ENCODE measurements at places on chromosomes 7 and 10. TPM values are rescaled to one million over a fixed set of nuclear protein-coding genes. Genes with fewer than 3 reads are reported as not detected.

Gene FGFBP3
- total RNA-seq = 0.08 TPM

Gene DENND11
- total RNA-seq = 7.6 TPM

Gene CCZ1
- 63.3 TPM for total RNA-seq

Gene BZW2
- 103 TPM for total RNA-seq

Gene HOXA10
- total RNA-seq = 1.1 TPM

Gene CNPY1
- not detected for total RNA-seq

Gene SGCE
- total RNA-seq = 31.5 TPM

Gene RASA4B
- 0.62 TPM for total RNA-seq

Gene UBN2
- 1.7 TPM for total RNA-seq

Gene ACBD7
- not detected for total RNA-seq

Gene PI4K2A
- 60.5 TPM for total RNA-seq

Gene IFRD1
- 34.3 TPM for total RNA-seq

Gene PDGFA
- total RNA-seq = 43.2 TPM

Gene SLC18A2
- total RNA-seq = not detected

Gene FEZF1
- not detected for total RNA-seq

Gene MTURN
- total RNA-seq = 14.1 TPM

Gene PRKCQ
- 14.4 TPM for total RNA-seq

Gene ADK
- 80.8 TPM for total RNA-seq

Gene SLC16A12
- not detected for total RNA-seq

Gene SLC39A12
- not detected for total RNA-seq

Gene CAMK2B
- total RNA-seq = 0.04 TPM

Gene SMIM30
- total RNA-seq = 62.9 TPM

Gene TMEM130
- not detected for total RNA-seq

Gene NOD1
- total RNA-seq = 5.5 TPM

Gene LRRN3
- 0.16 TPM for total RNA-seq

Gene HMX3
- not detected for total RNA-seq

Gene ERVW-1
- total RNA-seq = not detected

Gene ZNF804B
- not detected for total RNA-seq

Gene MRLN
- total RNA-seq = not detected

Gene SSC4D
- 0.87 TPM for total RNA-seq

Gene PIK3CG
- not detected for total RNA-seq

Gene CLRN3
- not detected for total RNA-seq

Gene PILRA
- not detected for total RNA-seq
